ENCODE measurements at places on chromosomes 3 and 15.

DNA sequence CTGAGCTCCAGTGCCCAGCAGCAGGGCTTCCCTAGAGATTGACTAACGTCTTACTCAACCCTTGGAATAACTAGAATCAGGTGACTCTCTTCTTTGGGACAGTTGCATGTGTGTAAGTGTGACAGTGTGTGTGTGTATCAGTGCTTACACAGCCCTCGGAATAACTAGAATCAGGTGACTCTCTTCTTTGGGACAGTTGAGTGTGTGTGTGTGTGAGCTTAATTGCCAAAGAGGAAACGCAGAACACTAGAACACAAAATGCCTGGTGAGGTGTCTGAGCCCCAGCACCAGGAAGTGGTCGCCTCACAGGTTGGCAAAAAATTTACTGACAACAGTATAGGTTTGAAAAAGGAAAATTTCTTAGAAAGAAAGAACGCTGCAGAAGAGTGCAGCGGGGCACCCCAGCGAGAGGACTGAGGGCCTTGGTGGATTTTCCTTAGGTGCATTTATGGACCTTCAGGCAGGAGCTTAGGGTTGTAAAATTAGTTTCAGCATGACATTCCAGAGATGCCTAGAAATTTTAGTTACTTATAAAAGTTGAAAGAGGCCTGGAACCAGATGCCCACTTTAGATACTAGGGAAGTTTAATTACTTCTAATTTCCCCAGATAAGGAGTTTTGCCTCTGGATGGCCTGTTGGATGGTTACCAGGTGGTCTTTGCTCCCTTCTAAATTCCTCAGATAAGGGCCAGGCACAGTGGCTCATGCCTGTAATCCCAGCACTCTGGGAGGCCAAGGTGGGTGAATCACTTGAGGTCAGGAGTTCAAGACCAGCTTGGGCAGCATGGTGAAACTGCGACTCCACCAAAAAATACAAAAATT is 3.7 kb upstream of the WDR82 start:
- DNase-seq = no peak

DNA sequence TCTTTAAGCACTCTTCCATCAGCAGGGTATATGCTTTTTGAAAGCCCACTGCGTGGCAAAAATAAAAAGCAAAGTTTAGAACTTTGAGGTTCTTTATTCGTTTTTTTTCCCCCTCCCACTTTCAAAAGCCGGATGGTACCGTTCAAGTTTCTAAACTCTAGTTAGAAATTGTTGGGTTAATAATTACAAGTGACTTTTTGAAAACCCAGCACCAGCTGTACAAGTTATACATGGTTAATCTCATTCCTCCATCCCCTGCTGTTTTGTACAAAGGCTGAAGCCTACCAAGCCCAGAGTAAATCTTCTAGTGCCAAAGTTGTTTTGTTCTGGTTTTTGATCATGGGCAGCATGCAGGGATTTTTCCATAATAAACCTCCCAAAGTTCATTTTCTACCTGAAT is 48.6 kb downstream of the WDR72 start:
- no peak for DNase-seq

DNA sequence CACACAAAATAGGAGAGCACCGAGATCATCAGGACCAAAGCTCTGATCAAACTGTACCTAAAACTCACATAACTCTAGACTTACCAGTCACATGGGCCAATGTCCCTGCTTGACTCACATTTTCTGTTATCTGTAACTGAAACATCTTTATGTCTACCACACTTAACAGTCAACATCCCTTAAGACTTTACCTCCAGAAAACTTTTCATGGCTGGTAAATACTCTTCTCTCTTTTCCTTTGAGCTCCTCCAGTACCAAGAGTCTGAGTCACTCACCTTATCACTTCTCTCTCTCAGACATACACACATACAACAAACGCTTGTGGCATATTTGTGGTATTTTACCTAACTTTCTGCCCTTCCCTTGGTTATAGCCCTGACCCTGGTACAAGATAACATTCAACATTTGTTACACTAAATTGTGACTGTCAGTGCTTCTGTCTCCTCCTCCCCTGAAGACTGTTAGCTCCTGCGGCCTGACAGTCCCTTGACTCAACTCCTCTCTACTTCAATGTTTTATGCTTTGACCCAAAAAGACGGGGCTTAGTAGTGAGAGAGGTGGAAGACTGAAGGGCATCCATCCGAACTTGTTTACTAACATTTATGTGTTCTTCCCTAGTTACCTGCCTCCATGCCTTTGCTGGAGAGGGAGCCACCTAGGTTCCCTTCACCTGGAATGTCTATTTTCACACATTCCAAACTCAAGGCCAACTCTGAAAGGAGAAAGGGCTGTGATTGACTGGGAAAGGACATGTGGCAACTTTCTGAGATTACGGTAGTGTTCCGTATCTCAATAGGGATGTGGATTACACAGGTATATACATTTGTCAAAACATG is 3.7 kb upstream of the EFHB start:
- DNase-seq = no peak

DNA sequence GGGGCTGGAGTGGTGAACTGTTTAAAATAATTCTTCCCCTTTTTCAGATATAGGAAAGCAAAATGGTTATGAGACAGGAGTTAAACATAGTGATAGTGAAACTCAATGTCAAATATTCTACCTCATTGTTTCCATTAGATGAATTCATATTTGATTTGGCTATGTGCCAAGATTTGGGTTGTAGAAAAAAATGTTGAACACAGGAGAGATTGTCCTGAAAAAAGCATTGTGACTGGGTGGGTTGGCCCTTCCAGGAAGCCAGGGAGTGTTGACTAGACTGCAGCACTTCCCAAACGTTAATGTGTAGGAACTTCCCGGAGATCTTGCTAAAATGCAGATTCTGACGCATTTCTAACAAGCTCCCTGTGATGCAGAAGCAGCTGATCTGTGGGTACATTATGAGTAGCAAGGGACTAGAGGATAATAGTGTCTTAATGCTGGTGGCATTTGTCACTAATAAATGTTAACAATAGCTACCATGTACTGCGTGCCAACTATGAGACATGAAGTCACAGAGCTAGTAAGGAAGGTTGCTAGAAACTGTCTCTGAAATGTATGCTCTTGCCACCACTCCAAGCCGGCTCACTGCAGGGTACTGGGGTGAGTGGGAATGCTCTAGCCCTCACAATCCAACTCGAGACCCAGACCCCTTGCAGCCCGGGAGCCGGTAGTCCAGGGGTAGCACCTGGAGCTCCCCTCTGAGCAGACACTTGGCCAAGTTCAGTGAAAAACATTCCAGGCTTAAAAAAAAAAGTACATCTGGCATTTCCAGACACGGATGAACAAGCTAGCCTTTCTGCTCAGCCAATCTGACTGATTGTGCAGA is 120.6 kb downstream of the CD47 start:
- DNase-seq = no peak

GRCh38 chr15:43266834-43267233 is at the start of gene TGM5:
Gene TGM5, minus strand, starts transcription at chr15:43266928. Its CDS starts 79 bp downstream, at chr15:43266849.
- DNase-seq = no peak

GRCh38 chr3:66706890-66707289 is 206.1 kb upstream of the LRIG1 start:
- DNase-seq = no peak

GRCh38 chr3:97102641-97103040 is 288.2 kb downstream of the EPHA6 start:
- no peak for DNase-seq

GRCh38 chr15:72222393-72222792 is 8.6 kb downstream of the PKM start:
- DNase-seq = no peak

- DNase-seq = peak; percentile 72
These were observed 12.5 kb upstream of the MORF4L1 start for GRCh38 chr15:78859971-78860719.

DNA sequence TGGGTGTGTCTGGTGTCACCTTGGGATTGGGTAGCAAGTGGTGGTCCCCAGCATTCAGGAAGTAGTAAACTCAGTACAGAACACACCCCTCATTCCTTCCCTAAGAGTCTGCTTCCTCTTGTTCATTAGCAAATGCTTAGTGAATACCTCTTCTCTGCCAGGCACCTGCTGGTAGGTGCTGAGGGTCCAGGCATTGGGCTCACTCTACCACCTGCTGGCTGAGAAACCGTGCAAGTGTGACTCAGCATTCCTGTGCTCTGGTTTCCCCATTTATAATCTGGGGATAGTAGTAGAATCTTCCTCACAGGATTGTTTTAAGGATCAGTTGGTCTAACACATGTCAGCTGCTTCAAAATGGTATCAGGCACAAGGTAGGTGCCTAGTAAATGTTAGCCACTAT is 4.8 kb downstream of the SHF start:
- DNase-seq = no peak

DNA sequence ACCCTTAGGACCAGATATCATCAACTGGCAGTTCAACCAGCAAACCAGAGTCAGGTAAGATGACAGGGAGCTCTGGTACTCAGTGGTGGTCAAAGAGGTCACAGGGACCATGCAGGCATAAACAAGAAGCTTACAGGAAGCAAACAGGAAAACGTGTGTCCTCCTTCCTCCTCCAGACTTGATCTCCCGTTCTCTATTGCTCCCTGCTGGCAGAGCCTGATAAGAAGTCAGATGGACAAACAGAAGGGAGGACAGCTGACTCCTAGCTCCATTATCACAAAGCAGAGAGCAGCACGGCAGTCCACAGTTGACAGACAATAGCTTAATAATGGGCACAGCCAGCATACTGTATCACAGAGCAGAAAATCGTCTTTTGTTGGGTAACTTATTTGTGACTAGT is 156.5 kb upstream of the SLC2A2 start:
- no peak for DNase-seq

GRCh38 chr3:32973982-32974381 is 22.5 kb downstream of the CCR4 start:
- no peak for DNase-seq

GRCh38 chr15:64157599-64158125 is 5.2 kb downstream of the PPIB start:
- no peak for DNase-seq

GRCh38 chr15:54810031-54810430 is 386.7 kb downstream of the RSL24D1 start:
- DNase-seq = no peak

DNA sequence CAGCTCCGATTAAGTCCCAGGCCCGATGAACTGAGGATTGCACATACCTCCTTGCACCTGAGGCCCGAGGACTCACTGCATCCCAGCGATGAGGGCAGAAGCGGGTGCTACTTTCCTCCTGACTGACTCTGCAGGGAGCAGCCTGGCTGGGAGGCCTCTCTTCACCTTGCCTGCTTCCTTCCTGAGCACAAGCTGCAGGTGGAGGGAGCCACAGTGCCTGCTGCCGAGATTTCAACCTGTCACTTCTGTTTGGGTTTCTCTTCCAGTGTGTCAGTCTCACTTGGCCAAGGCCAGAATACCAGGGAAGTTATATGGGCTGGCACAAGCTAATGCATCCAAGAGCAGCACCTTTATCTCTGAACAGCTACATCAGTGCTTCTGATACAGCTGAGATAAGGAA is 185.4 kb downstream of the NTRK3 start:
- DNase-seq = no peak

DNA sequence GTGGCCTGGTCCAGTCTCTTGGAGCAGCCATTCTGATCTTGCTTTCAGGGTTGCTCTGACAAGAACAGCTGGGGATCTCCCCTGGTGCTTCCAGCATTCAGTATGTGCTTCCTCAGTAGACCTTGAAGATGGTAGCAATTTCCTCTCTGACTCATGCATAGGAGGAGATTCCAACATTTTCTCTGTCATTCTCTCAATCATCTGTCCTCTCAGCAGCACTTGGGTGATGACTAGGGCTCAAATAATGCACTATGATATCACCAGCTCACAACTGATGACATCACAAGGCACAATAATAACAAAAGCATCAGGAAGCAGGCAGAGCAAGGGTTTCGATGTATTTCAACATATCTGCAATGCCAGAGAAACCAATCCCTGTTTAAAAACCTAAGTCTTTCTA is 52.7 kb downstream of the NFKBIZ start:
- DNase-seq = no peak

DNA sequence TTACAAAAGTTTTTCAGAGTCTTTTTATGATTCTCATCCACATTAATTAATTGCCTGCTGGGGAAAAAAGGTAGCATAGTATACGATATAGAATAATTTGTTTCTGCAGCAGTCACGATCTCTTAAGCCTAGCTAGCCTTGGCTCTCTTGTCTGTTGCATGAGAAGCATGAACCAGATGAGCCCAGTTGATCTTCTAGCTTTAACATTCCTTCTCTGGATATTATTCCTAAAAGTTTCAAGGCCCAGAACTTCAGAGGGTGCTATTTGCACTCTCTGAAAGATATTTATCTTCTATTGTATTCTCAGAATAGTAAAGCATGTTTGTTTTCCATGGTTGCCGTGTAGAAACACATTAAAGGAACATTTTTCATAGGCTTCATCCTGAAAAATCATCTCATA is 69.3 kb downstream of the BTLA start:
- no peak for DNase-seq

DNA sequence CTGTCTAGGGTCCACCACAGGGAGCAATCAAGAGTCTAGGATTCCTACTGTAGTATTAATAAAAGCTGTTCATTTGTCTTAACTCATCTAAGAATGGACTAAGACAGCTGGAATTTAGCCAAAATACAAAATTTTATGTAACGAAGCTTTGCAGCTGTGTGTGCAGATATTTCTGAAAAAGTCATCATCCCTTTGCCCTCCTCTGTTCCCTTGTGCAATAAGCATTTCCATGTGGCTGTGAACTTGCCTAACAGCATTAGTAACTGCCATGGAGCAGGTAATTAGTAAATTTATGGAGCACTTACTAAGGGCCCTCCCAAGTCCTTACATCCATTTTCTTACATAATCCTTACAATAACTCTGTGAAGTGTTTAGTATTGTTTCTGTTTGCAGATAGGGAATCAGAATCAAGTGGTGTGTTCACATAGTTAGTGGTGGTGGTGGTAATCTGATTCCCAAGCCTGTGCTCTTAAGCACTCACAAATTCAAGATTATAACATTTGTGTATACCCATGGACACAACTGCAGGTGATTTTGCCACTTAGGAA is 114.5 kb downstream of the RARB start:
- DNase-seq = no peak
